ENCODE measurements at places on chromosomes 16 and 17. TPM values are rescaled to one million over a fixed set of nuclear protein-coding genes. Genes with fewer than 3 reads are reported as not detected.

The ROGDI gene
- polyA plus RNA-seq, result 8.0 TPM

The MRPL58 gene
- polyA plus RNA-seq, result 40.4 TPM

DNA sequence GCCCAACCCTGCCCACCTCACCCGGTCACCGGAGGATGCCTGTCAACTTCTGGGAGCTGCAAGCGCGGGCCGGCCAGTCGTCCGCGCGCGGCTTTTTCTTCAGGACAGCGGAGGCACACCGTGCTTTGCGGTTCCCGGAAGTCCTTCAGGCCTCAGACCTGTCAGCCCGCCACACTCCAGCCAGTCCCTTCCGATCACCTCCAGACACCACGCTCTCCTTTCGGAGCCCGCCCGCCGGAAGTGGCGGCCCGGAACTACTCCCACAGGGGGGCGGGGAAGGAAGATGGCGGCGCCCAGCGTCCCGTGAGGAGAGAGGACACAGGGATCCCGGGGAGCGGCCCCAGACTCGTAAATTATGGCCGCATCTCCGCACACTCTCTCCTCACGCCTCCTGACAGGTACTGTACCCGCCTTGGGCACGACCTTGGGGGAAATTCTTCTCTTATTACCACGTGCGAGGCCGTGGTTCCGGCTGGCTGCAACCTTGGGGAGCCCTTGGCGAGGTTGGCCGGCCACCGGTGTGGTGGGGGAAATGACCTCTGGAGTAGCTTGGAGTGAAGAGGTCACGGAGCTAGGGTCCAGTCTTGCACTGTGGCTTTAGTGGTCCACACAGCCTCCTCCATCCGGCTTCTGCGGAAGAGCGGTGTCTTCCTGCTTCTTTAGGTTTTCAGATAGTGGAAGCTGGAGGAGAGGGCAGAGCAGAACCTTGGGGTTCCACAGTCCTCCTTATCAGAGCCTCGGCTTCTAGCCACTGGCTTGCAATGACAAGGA is at the start of gene COX10:
COX10 (plus strand) TSS at position 254 of the 771 bp plus-strand sequence; CDS start at position 356, 102 bp downstream.
- peak within 1 kb of the TSS; percentile 96 for H3K27ac ChIP-seq
- H3K4me3 ChIP-seq, result peak within 1 kb of the TSS; percentile 97
- H3K4me1 ChIP-seq, result peaks cover 35% of the 10 kb centered on the region
- H3K36me3 ChIP-seq, result peaks cover 8% of the 10 kb centered on the region
- H3K27me3 ChIP-seq, result no peaks in the 10 kb centered on the region

The GRB2 gene
- polyA plus RNA-seq, result 309 TPM

DNA sequence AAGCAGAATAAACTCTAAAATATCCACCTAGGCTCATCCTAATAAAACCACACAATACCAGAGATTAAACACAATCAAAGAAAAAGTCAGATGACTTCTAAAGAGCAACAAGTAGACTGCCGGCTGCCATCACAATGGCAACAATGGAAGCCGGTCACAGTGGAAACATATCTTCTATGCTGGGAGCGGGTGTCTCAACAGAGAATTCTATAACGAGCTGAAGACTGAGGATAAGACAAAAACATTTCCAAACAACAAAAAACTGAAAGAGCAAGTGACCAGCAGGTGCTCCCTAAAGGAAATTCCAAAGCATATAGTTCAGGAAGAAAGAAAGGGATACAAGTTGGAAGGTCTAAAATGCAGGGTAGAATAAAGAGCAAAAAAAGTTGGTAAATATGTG is 8.9 kb downstream of the NSMCE1 start:
- H3K27me3 ChIP-seq, result no peaks in the 10 kb centered on the region
- DNase-seq, result no peak
- no peak overlapping the region for H3K4me3 ChIP-seq
- peaks cover 22% of the 10 kb centered on the region for H3K36me3 ChIP-seq

The KRTAP4-9 gene
- not detected for polyA plus RNA-seq

Data from naive B cell (primary cell).